Fibroblast of villous mesenchyme (primary cell): ENCODE measurements at places on chromosomes 2 and 18.

DNA sequence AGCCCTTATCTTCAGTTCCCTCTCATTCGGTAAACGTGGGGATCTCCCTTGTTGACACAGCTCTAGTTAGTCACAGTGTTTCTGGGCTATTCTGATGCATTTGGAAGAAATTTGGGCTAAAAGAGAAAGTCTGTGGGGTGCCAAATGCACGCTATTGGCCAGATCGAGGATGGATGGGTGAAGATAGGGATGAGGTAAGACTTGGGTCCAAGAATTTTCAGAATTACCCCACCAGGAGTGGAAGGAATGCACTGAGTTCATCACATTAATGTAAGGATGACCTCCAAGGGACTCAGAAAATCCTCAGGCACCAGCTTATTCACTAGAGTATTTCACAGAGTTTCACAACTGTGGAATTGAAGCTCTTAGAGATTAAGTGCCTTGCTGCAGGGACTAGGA is 49.3 kb downstream of the NRP2 start:
- peak; percentile 93 for DNase-seq

DNA sequence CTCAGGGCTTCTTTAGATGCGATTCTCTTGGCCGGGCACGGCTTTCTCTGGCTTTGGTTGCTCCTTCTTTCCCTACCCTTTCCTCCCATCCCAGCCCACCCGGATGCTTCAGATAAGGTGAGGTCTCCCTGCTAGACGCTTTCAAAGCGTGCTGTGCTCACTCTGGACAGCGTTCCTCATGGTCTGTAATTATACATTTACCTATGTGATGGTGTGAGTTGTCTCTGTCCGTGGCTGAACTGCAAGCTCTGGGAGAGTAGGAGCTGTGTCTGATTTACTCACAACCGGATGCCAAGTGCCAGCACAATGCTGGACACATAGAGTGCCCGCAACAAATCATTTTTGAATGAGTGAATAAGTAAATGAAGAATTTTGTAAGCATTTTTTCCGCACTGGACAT is 26.8 kb upstream of the PNPT1 start:
- DNase-seq, result no peak

GRCh38 chr18:59303006-59303405 is 15.4 kb downstream of the CPLX4 start:
- no peak for DNase-seq

GRCh38 chr18:53745224-53745967 is 479.1 kb downstream of the MBD2 start:
- DNase-seq, result no peak

- DNase-seq, result peak; percentile 95
These were observed 46.4 kb upstream of the BZW1 start for GRCh38 chr2:200765139-200765951.

- DNase-seq, result no peak
These were observed 152.5 kb upstream of the ACKR3 start for GRCh38 chr2:236417150-236417549.

GRCh38 chr2:60317844-60318243 is 235.6 kb downstream of the BCL11A start:
- no peak for DNase-seq

- no peak for DNase-seq
These were observed 58.7 kb downstream of the AFTPH start for GRCh38 chr2:64582774-64583340.

- peak; percentile 83 for DNase-seq
These were observed 128.0 kb downstream of the ARL4C start for GRCh38 chr2:234368861-234369261.

GRCh38 chr2:221589696-221590095 is 17.6 kb upstream of the EPHA4 start:
- DNase-seq, result no peak

GRCh38 chr18:79327199-79327721 is 68.5 kb upstream of the NFATC1 start:
- no peak for DNase-seq
